ENCODE measurements at places on chromosomes 4 and X. TPM values are rescaled to one million over a fixed set of nuclear protein-coding genes. Genes with fewer than 3 reads are reported as not detected.

Gene RPA4
- 0.60 TPM for total RNA-seq

Gene TBC1D9
- 4.9 TPM for total RNA-seq

- no peak for DNase-seq
Observed at GRCh38 chrX:101918751-101919150, 13.1 kb downstream of the ZMAT1 start.

DNA sequence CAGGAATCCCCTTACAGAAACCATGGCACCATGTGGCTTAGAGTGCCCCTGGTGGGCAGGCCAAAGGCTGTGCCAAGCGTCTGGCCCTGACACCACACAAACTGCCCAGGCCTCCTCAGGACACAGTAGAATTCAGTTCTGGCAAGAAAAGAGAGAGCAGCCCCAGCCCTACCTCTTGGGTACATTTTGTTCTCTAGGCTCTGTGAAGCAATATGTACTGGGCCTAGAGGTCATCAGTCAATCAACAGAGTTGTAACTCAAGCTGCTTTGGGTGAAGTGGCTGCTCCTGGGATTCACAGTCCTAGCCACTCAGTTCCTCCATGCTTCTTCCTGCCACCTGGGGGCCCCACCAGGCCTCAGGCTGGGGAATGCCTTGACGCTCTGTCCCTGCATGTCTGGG is 158.1 kb upstream of the MAMLD1 start:
- DNase-seq = no peak

DNA sequence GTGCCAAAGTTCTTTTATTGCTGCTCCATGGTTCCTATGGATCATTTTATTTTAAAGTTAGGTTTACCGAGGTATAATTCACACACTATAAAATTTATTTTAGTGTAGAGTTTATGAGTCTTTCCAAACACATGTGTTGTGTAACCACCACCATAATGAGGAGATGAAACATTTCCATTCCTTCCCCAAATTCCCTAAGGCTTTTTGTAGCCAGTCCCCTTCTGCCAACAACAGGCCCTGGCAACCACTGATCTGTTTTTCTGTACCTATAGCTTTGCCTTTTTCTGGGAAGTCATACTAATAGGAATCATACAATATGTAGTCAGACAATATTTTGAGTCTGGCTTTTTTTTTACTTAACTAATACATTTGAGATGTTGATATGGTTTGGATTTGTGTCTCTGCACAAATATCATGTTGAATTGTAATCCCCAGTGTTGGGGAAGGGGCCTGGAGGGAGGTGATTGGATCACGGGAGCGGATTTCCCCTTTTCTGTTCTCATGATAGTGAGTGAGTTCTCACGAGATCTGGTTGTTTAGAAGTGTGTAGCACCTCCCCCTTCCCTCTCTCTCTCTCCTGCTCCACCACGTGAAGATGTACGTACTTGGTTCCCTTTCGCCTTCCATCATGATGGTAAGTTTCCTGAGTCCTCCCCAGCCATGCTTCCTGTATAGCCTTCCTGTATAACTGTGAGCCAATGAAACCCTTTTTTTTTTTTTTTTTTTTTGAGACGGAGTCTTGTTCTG is 59.6 kb upstream of the DHX15 start:
- DNase-seq = no peak

Gene FAM236B
- total RNA-seq = not detected

DNA sequence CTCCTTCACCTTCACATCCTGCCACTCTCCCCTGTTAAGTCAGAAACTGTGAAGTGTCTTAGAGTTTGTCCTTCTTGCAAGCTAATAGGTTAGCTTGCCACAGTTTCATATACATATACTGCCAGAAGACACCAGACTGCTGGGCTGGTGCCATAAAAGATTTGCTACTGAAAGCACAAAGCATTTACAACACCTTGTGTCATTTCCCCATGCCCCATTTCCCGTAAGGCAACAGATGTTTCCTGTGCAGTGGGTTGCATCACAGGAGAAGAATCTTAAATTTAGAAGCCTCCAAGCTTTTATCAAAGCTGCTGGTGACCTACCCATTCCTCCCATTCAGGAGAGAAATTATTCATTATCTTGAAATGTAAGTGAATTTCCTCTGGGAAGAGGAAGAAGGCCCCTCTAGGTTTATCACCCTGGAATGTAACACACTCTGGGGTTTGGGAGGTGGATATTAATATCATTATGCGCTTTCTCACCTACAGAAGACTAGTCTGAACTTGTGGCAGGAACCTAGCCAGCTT is 34.5 kb upstream of the RAB33B start:
- DNase-seq = peak; percentile 92

Gene XPNPEP2
- total RNA-seq = not detected

Gene CT47B1
- not detected for total RNA-seq

DNA sequence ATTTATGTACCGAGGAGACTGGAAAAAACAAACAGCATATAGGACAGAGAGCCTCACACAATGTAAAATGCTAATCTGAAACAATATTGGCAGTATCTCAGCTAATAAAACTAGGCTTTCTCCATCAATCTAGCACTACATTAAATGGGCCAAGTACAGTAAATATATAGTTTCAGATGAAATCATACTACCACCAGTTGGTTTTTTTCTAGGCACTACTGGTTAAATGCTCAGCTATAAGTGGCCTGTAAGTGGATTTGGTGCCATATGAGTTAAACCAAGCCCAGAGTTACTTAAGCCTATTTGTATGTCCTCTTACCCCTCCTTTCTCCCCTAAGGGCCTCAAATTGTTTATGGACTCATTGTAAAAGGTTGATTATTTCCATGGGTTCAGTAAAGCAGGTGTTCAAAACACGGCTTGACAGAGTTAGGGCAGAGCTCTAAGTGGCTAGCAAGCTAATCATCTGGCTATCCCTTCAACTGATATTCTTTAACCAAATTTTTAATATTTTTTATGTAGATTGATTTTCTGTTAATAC is 57.5 kb downstream of the FAM13A start:
- no peak for DNase-seq
